Progenitor cell of endocrine pancreas (in vitro differentiated cells): ENCODE measurements at places on chromosomes 13 and 19. TPM values are rescaled to one million over a fixed set of nuclear protein-coding genes. Genes with fewer than 3 reads are reported as not detected.

DNA sequence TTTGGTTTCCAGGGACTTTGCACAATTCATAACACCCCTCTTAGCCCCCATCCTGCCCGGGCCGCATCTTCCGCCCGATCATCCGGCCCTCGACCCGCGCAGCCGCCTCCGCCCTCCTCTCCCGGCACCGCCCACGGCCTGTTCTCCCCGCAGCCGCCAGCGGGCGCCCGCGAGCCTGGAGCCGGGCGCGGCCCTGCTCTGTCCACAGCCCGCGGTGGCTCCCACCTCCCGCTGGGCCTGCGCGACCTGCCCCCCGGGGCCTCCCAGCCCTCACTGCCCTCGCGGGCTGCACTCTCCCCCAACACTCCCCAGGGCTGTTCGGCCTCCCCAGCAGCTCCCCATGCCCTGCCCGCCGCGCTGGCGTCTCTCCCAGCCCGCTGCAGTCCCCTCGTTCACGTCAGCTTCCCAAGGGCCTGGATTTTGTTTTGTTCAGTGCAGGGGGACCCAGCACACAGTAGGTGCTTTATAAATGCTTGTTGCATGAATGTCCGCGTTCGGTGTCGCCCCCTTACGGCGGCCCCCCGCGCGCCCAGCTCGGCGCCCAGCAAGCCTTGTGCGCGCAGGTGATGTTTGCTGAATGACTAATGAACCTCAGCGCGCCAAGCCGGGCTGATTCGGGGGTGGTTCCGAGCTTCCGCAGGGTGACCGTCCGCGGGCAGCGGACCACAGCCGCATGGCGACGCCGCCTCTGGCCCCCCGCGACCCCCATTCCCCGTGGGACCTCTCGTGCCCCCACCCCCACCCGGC lies 4.6 kb upstream of the APC2 start:
- DNase-seq: peak; percentile 73
- H3K27me3 ChIP-seq: peaks cover 24% of the 10 kb centered on the region

GRCh38 chr13:42367831-42368230 lies 95.9 kb downstream of the AKAP11 start:
- H3K27ac ChIP-seq: no peak overlapping the region
- H3K27me3 ChIP-seq: no peaks in the 10 kb centered on the region
- no peak overlapping the region for H3K4me3 ChIP-seq
- DNase-seq: no peak
- no peaks in the 10 kb centered on the region for H3K36me3 ChIP-seq

The RAB11B gene
- 180 and 191 TPM in 2 replicates for total RNA-seq

DNA sequence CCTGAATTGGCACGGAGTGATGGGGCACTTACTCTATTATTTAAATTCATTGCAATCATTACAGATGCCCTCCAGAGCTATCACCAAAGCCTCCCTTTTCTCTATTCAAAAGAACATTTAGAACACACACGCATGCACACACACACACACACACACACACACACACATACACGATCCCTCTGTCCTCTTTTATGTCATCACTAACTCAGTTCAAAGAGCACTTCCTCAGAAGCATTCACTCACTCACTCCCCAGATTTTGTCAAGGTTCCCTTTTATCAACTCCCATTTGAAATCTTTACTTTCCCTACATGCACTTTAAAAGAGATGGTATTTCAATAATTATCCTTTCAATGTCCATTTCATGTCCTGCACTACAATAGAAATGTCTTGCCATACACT lies 22.4 kb upstream of the IGFL4 start:
- DNase-seq: no peak
- no peaks in the 10 kb centered on the region for H3K36me3 ChIP-seq
- no peaks in the 10 kb centered on the region for H3K4me1 ChIP-seq
- peaks cover 20% of the 10 kb centered on the region for H3K27me3 ChIP-seq
- H3K4me3 ChIP-seq: no peak overlapping the region
- H3K27ac ChIP-seq: no peak overlapping the region

DNA sequence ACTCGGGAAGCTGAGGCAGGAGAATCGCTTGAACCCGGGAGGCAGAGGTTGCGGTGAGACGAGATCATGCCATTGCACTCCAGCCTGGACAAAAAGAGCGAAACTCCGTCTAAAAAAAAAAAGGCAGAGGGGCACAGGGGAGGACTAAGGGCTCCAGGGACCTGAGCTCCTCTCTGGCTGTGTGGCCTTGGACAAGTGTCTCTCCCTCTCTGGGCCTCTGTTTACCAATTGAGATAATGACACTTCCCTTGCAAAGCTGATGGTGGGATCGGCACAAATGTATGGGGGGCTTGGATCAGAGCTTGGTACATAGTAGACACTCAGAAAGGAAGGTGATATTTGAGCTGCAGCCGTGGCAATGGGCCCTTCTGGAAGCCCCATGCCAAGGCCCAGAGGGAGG lies 11.4 kb upstream of the SPACA4 start:
- H3K27me3 ChIP-seq: peaks cover 12% of the 10 kb centered on the region
- H3K36me3 ChIP-seq: no peaks in the 10 kb centered on the region
- no peak for DNase-seq
- H3K27ac ChIP-seq: no peak overlapping the region
- no peak overlapping the region for H3K4me3 ChIP-seq

DNA sequence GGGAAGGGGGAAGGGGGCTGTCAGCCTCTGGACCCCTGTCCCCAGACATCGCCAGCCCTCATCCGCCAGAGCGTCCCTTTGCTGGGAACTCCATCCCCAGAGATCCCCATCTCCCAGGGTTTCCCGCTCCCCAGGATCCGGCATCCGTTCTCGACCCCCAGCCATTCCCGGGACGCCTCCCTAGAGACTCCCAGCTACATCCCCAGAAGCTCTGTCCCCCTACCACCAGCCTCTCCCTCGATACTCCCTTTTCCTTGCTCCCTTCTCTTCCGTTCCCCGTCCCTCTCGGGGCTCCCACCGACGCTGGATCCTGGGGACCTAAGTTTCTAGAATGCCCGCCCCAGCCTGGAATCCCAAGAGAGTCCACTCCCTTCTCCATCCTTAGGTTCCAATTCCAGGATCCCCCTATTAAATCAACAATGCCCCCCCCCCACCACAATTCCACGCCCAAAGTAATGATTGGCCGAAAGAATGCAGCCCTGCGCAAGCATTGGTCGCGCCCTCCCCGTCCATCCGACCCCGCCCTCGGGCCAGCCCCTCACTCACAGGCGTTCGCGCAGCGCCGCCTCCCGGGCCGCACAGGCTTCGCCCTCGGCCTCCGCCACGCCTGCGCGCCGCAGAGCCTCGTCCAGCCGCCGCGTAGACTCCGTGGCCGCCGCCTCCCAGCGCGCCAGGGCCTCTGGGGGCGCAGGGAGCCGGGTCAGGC lies 3.2 kb downstream of the CCDC194 start:
- H3K27ac ChIP-seq: peak overlapping the region; percentile 42
- peaks cover 7% of the 10 kb centered on the region for H3K4me1 ChIP-seq
- DNase-seq: peak; percentile 87
- H3K27me3 ChIP-seq: peaks cover 11% of the 10 kb centered on the region
- peaks cover 3% of the 10 kb centered on the region for H3K36me3 ChIP-seq
- H3K4me3 ChIP-seq: peak overlapping the region; percentile 73

DNA sequence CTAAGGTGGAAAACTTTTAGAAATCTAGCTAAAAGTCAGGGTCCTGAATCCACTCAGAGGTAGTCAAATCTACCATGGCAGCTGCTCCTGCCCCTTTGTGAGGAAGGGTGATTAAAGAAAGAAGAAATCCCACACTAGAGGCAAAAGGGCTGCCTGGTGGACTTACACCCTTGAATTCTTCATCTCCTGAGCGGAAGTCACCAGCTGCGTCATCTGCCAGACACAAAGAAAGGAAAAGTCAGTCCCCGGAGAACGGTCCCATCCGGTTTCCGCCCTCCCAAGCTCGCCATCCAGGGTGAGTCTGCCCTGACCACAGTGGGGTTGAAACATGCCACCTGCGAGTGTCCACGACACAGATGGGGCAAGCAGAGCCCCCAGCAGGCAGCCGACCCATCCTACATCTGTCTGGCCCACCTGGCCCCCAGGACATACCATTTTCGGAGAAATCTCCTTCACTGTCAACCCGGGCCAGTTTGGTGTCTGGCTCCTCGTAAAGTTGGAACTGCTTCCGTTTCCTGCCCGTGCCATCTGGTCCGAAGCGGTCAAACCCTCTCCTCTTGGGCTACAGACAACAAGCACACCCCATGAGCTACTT lies 7.7 kb downstream of the AKAP8 start:
- DNase-seq: no peak
- H3K27ac ChIP-seq: peak overlapping the region; percentile 62
- H3K4me1 ChIP-seq: peaks cover 3% of the 10 kb centered on the region
- H3K4me3 ChIP-seq: no peak overlapping the region
- H3K36me3 ChIP-seq: peaks cover 5% of the 10 kb centered on the region

DNA sequence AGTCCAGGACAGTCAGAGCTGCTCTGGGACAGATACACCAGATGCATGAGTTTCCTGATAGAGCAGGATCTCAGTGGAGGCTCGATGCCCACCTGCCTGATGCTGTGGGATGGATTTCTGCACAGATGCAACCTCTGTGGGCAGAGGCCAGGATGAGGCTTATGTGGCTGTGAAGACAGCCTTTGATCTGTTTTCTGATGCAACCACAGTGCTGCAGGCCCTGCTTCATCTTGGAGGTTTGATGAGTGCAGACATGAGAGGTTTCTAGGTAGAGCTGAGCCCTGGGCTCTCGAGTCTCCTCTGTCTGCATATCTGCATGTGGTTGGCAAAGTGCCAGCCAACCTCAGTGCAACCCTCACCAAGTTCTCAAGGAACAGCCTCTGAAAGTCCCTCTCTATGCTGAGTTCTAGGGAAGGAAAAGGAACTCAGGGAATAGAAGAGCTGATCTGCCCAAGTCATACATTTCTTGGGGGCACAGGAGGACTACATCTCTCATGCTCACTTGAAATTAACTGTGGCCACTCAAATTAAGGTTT lies 23.1 kb upstream of the TSHZ3 start:
- peaks cover 3% of the 10 kb centered on the region for H3K4me1 ChIP-seq
- H3K4me3 ChIP-seq: no peak overlapping the region
- no peaks in the 10 kb centered on the region for H3K36me3 ChIP-seq
- peaks cover 27% of the 10 kb centered on the region for H3K27me3 ChIP-seq
- H3K27ac ChIP-seq: no peak overlapping the region

The CEACAM3 gene
- total RNA-seq: not detected in 2 replicates

The SYT5 gene
- 4.3 and 4.8 TPM in 2 replicates for total RNA-seq

GRCh38 chr13:94160875-94161274 lies 318.6 kb downstream of the DCT start:
- DNase-seq: no peak
- H3K4me3 ChIP-seq: no peak overlapping the region
- H3K36me3 ChIP-seq: peaks cover 4% of the 10 kb centered on the region
- no peak overlapping the region for H3K27ac ChIP-seq

The FFAR1 gene
- 0.33 and 0.74 TPM in 2 replicates for total RNA-seq

The MRPL54 gene
- total RNA-seq: 38.6 and 39.8 TPM in 2 replicates

The SLC6A16 gene
- 10.5 and 11.8 TPM in 2 replicates for total RNA-seq

- no peaks in the 10 kb centered on the region for H3K27me3 ChIP-seq
- no peak overlapping the region for H3K27ac ChIP-seq
- DNase-seq: no peak
- H3K4me3 ChIP-seq: no peak overlapping the region
Measured at GRCh38 chr19:7381073-7381390, 32.3 kb downstream of the ARHGEF18 start.

GRCh38 chr19:53147645-53148044 lies 11.2 kb downstream of the ZNF347 start:
- no peaks in the 10 kb centered on the region for H3K27me3 ChIP-seq
- no peaks in the 10 kb centered on the region for H3K4me1 ChIP-seq
- DNase-seq: no peak
- H3K4me3 ChIP-seq: no peak overlapping the region
- no peak overlapping the region for H3K27ac ChIP-seq

- H3K36me3 ChIP-seq: no peaks in the 10 kb centered on the region
- H3K27me3 ChIP-seq: no peaks in the 10 kb centered on the region
- peak overlapping the region; percentile 86 for H3K4me3 ChIP-seq
- peaks cover 10% of the 10 kb centered on the region for H3K4me1 ChIP-seq
Measured at GRCh38 chr13:102591988-102592781, 4.6 kb upstream of the TPP2 start.

The APBA3 gene
- total RNA-seq: 31.4 and 33.3 TPM in 2 replicates

The SCGB2B2 gene
- 0.47 and 0.84 TPM in 2 replicates for total RNA-seq

- H3K4me1 ChIP-seq: no peaks in the 10 kb centered on the region
- no peak overlapping the region for H3K27ac ChIP-seq
- no peak overlapping the region for H3K4me3 ChIP-seq
- no peak for DNase-seq
- no peaks in the 10 kb centered on the region for H3K27me3 ChIP-seq
- peaks cover 2% of the 10 kb centered on the region for H3K36me3 ChIP-seq
Measured at GRCh38 chr19:27872370-27872769, 1340.6 kb downstream of the UQCRFS1 start.

DNA sequence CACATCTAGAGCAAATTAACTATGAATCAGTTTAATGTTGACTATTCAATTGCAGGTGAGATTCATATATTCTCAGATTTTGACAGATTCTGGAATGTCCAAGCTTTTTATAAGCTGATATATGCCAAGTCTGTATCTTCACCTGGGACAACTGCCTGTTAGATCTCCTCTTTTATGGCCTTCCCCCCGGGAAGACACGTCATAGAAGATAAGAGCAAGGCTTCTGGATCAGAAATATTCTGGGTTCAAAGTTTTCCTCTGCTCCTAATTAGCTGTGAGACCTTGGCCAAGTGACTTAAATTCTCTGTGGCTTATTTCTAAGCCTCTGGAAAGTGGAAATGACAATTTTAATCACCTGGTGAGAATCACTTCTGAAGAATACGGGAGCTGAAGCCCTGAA lies 187.5 kb downstream of the OXGR1 start:
- no peak overlapping the region for H3K4me3 ChIP-seq
- peaks cover 39% of the 10 kb centered on the region for H3K27me3 ChIP-seq
- no peaks in the 10 kb centered on the region for H3K4me1 ChIP-seq
- no peak for DNase-seq

The STRN4 gene
- total RNA-seq: 115 and 117 TPM in 2 replicates

GRCh38 chr19:19372656-19373416 lies 32.6 kb upstream of the GATAD2A start:
- H3K36me3 ChIP-seq: no peaks in the 10 kb centered on the region
- no peaks in the 10 kb centered on the region for H3K27me3 ChIP-seq
- H3K27ac ChIP-seq: no peak overlapping the region
- H3K4me3 ChIP-seq: no peak overlapping the region
- no peak for DNase-seq
- H3K4me1 ChIP-seq: peaks cover 3% of the 10 kb centered on the region

- H3K36me3 ChIP-seq: no peaks in the 10 kb centered on the region
- no peak for DNase-seq
- no peaks in the 10 kb centered on the region for H3K27me3 ChIP-seq
- no peak overlapping the region for H3K4me3 ChIP-seq
Measured at GRCh38 chr13:22176968-22177520, 506.2 kb downstream of the FGF9 start.

- no peaks in the 10 kb centered on the region for H3K4me1 ChIP-seq
- H3K36me3 ChIP-seq: no peaks in the 10 kb centered on the region
- DNase-seq: no peak
- H3K27me3 ChIP-seq: no peaks in the 10 kb centered on the region
- H3K4me3 ChIP-seq: no peak overlapping the region
- H3K27ac ChIP-seq: no peak overlapping the region
Measured at GRCh38 chr13:63614874-63615612, 2199.4 kb upstream of the PCDH20 start.
